ENCODE measurements at places on chromosomes 13 and 19.

GRCh38 chr13:95231393-95231792 lies 69.9 kb downstream of the ABCC4 start:
- DNase-seq: no peak

DNA sequence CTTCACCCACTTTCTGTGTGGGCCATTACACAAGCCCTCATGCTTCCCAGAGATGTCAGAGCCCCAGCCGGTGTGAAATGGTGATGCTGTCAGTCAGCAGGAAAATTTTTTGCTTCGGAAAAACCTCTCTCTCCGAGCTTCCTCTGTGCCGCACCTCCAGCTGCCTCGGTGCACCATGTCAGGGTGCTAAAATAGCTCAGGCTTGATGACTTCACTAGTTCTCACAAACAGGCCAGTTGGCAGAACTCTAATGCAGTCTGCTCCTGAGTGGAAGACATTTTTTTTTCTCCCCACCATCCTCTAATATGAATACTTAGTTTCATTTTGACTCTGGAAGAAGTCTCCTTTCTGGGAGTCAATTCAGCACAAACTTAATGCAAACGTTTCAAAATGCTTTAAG lies 71.3 kb downstream of the KLF12 start:
- DNase-seq: no peak

GRCh38 chr13:54445865-54446264 lies 1417.3 kb downstream of the OLFM4 start:
- DNase-seq: no peak

GRCh38 chr19:51365211-51365964 lies 800 bp downstream of the ETFB start:
- no peak for DNase-seq
